ENCODE measurements at places on chromosomes 5 and 9.

GRCh38 chr9:136189394-136190236, 15.3 kb downstream of the LHX3 start:
- no peak for DNase-seq

- DNase-seq = no peak
These were observed 284.9 kb upstream of the IRX1 start for GRCh38 chr5:3310541-3311261.

DNA sequence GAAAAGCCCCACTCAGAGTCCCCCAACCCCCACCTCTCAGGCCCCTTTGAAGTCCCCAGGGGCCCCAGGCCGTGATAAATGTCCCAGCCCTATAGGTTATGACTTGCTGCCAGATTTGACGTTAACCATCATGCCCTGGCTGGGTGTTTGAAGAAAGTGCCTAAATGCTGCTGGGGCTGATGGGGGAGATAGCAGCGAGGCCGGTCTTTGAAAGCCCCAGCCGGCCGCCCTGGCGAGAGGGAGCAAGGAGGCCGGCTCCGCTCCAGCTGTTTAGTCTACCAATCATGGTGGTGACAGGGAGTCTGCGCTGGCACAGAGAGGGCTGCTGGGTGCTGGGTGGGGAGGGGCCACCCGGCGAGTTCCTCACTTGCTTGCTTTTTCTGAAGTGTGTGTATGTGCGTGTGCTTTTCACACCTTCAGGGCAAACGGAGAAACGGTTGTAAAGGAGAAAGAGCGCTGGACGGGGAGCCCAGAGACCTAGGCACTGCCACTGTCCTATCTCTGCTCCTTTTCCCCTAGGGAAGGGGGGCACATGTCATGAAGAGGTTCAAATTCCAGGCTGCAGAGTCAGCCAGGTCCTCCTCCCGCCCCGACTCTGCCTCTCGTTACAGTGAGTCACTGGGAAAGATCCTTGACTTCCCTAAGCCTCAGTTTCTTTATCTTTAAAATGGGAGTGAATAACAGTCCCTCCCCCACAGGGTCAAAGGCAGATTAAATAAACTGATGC, 126.1 kb upstream of the HAND1 start:
- no peak for DNase-seq

- DNase-seq = no peak
These were observed 18.3 kb downstream of the CAMK2A start for GRCh38 chr5:150271296-150271692.

DNA sequence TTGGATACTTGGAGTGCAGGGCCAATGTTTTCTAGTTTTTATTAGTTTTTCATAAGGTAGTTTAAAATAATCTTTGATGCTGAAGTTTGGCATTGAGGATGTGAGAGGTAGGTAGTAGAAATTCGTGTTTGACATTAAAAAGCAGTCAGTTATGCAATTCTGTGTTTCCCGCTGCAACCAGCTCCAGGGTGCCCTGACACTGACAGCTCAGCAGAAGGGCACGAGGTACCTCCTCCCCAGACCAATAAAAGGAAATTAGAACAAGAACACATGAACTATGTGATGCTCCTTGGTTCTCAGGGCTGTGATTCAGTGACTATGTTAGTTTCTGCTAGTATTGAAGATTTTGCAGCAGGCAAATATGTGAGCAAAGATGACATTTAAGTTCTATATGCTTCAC, 40.2 kb downstream of the NSUN2 start:
- no peak for DNase-seq

DNA sequence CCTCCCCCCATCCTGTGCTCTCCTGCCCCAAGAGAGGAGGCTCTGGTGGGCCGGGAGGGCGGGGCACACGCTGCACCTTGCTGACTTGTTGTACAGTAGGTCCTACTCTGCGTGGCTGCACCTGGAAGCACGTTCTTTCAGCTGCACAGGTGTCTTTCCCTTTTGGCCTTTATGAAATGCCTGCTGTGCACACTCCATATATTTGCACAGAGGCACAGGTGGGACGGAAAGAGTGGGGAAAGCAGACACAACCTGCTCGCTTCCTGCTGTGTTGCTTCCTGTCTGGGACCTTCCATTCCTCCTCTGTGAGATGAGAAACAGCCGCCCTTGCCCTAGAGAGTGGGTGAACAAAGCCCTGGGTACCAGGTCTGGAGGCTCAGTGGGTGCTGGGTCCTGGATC, 4.8 kb downstream of the USP20 start:
- DNase-seq = peak; percentile 86

DNA sequence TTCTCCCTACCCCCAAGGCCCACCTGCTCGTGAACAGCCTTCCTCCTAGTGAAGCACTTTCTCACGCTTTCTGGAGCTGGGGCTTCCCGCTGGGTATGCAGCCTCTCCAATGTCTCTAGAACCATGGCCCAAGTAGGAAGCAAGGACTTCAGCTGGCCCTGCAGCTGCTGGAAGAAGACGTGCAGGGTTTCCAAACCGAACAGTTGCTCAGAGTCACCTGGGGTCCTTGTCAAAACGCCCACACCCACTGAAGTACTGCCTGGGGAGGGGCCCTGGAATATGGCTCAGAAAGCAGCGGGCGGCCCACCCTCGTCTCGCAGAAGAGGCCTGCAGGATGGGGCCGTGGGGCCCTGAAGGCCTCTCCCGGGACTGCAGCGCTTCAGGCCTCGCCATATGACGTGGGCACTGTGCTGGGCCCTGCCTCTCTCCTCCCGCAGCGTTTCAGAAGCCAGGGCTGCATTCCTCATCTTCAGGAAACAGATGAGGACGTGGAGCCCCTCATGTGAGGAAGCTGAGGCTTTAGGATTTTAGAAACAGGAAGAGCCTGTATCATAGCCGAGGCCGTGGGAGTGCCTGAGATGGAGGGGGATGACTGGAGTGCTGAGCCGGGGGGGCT, 116.0 kb upstream of the LMX1B start:
- DNase-seq = no peak

DNA sequence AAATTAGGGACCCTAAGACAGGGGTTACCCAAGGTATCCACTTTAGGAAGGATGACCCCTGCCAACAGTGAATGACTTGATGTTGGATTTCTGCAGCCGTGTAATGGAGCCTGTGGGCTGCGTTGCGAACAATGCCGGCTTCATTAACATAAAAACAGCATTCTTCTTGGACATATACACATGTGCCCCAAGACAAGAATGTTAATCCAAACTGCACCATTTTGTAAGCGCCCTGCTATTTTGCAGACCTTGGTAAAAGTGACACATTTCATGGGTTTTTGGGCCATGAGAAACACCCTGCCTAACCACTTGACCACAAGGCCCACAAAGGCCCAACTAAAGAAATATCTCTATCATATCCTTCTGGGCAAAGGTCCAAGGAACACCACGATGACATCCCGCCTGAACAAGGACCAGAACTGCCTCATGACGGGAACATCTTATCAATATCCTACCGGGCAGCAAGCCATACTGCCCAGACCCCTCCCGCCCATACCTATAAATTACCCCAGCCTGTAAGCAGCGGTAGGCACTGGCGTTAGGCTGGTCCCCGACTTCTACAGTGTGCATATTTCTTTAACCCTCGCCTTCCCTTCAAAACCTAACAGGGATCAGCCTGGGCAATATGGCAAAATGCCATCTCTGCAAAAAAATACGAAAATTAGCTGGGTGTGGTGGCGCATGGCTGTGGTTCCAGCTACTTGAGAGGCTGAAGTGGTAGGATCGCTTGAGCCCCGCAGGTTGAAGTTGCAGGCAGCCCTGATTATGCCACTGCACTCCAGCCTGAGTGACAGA, 9.7 kb upstream of the PDCD1LG2 start:
- DNase-seq = no peak

DNA sequence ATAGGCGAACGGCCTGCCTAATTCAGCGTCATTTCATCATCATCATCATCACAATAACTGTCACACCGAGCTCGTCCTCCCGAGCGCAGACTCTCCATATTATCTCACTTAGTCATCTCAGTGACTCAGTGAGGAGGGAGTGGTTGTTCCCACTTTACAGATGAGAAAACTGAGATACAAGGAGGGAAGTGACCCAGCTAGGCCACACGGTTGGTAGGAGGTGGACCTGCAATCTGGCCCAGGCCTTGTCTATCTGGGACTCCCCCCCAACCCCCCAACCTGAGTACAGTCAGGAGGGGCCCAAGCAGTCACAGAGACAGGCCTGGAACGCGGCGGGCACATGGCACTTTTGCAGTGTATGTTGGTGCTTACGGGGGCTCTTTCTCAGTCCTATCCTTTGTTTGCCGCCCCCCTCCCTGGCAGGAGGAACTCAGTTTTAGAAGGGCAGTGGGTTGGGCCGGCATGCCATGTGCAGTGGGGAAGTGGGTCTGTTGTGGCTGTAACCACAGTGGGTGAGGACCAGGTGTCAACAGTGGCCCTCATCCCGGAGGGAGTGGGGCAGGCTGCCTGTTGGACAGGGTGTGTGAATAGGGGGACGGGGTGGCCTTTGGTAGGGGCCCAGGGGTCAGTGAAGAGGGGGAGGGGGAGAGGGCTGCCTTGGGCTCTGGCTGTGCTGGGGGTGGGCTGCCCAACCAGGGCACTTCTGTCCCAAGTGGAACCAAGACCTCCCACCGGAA, 1.7 kb upstream of the RXRA start:
- no peak for DNase-seq

GRCh38 chr5:26439121-26439520, 599.3 kb downstream of the CDH9 start:
- no peak for DNase-seq

DNA sequence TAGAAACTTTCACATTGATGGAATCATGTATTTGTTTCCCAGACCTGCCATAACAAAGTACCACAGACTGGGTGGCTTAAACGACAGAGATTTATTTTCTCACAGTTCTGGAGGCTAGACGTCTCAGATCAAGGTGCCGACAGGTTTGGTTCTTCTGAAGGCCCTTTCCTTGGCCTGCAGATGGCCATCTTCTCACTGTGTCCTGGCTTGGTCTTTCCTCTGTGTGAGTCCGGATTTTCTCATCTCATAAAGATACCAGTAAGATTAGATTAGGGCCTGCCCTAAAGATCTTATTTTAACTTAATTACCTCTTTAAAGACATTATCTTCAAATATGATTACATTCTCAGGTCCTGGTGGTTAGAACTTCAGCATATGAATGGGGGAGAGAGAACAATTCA, 5.8 kb downstream of the USP20 start:
- no peak for DNase-seq

- DNase-seq = no peak
These were observed 102.9 kb upstream of the LRRTM2 start for GRCh38 chr5:138978080-138978479.

GRCh38 chr5:75049456-75050351, 2.7 kb downstream of the GCNT4 start:
- DNase-seq = no peak

DNA sequence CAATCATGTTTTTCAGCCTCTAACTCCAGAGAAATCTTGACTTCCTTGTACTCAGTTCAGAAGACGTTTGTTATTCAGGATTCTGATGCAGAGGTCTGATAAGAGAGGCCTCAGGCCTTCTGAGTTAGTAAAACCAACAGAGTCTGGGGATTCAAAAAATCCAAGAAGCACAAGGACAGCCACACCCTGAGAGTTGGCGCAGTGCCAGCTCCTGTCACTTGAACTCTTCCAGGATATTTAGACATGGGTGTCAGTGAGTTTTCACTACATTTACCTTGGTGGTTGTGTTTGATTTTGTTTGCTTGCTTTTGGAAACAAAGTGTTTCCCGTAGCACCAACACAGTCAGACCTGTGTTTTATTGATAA, 41.6 kb upstream of the PDE8B start:
- DNase-seq = no peak

DNA sequence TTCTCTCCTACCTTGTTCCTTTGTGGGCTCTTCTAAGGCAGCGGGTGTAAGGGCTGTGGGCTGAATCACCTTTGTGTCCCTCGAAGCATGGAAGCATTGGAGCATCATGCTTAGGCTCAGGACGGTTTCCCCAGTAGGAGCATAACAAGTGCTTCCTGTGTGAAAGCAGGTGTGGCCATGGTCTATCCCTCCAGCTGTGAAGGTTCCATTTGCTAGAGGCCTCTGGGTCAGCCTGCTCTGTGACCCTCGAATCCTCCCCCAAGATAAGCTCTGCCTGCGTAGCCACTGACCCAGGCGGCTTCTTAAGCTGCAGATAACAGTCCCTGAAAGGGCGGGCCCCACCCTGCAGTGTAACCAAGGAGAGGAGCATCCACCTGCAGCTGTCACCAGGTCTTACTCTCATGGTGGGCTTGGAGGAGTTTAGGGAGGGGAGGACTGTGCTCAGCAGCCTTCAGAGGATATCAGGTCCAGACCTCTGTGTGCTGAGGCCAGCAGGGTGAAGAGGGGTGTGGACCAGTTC, 8.4 kb upstream of the NDST1 start:
- DNase-seq = no peak

GRCh38 chr5:132679717-132680380, 6.1 kb downstream of the IL4 start:
- no peak for DNase-seq

DNA sequence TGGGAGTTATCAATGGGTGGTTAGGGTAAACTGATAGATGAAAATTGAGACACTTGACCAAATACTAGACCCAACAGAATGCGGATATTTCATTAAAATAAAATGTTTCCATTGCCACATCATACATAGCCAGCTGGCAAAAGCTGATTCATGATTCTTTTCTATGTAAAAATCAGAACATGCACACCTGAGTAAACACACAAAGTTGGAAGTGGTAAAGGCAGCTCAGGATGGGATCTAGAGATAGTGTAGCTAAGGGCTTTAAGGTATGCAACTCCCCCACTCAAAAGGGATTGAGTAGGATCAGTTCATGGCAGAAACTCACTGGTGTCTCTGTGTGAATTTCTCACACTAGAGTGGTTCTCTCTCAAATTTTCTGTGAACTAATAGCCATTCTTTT, 541.1 kb upstream of the GRAMD2B start:
- DNase-seq = no peak

GRCh38 chr9:79610791-79611614, 39.2 kb downstream of the TLE4 start:
- no peak for DNase-seq

DNA sequence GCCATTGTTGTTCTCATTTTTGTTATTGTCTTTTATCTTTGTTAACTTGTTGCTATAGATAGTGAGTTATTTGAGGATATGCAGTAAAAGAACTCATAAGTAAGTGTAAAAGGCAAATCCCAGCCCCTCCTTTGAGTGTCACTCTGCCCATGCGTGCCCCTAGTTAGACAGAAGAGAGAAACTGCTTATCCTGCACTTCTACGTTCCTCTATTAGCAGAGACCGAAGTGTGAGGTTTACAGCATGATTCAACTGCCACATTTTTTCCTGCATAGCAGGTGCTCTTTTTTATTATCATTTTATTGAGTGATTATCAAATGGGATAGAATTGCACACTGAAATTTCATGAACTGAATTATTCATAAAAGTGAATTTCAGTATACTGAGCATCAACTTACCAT, 12.0 kb upstream of the DNAH5 start:
- DNase-seq = no peak

DNA sequence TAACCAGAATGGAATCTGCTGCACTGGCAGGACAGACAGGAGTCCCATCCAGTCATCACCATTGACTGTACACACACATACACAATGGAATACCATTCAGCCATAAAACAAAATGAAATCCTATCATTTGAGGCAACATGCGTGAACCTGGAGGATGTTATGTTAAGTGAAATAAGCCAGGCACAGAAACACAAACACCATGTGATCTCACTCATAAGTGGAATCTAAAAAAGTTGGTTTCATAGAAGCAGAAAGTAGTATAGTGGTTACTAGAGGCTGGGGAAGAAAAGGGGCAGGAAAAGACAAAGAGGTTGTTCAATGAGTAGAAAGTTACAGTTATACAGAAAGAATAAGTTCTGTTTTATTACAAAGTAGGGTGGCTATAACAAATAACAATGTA, 884.0 kb upstream of the ACO1 start:
- no peak for DNase-seq
